ENCODE measurements at places on chromosomes 5 and 9. TPM values are rescaled to one million over a fixed set of nuclear protein-coding genes. Genes with fewer than 3 reads are reported as not detected.
A peak's percentile ranks its signal among the peaks of the same experiment; 100 is the strongest.

- no peak for DNase-seq
Measured at GRCh38 chr5:93069276-93069675, 511.7 kb downstream of the NR2F1-AS1 start.

The KIAA0825 gene
- 3.1 TPM for total RNA-seq

The NIPAL4 gene
- not detected for total RNA-seq

GRCh38 chr5:141783005-141783946, 94.9 kb downstream of the PCDH1 start:
- no peak for DNase-seq

GRCh38 chr9:68974431-68974830, 39.5 kb downstream of the PRKACG start:
- no peak for DNase-seq

DNA sequence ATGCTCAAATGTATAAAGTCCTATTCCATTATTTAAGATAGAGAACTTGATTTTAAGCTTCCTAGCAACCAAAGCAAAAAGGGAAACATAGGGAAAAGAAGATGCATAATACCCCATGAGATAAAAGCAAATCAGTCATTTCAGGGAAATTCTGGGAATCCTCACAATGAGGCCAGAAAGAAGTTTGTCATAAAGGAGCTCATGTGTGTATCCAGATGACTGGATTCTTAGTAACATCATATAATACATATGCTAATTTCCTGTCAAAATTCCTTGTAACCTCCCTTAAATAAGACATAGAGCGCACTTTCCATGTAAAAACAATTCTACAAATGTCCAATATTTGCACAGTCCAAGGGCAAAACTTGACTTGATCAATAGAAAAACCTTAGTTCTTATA, 411.0 kb upstream of the WWC1 start:
- DNase-seq = no peak

The TPM2 gene
- 45.3 TPM for total RNA-seq

DNA sequence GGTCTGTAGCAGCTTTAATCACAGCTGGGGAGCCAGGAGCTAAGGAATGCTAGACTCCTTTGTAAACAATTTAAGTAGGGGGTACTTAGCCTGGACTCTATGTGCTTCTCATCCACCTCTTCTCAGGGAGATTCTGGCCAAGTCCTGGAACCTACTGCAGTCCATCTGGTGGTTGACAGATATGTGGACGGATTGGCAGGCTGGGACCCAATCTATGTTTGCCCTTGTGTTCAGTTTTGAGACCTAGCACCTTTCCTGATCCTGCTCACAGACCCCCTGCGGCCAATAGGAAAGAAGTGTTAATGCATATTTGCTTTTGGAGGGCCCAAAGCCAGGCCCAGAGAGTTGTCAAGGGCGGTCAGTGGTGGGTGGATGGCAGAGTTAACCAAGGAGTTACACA, 6.4 kb downstream of the SLC22A5 start:
- no peak for DNase-seq

- DNase-seq = no peak
Measured at GRCh38 chr5:90109285-90109684, 300.3 kb downstream of the CETN3 start.

The FAM221B gene
- 0.41 TPM for total RNA-seq

DNA sequence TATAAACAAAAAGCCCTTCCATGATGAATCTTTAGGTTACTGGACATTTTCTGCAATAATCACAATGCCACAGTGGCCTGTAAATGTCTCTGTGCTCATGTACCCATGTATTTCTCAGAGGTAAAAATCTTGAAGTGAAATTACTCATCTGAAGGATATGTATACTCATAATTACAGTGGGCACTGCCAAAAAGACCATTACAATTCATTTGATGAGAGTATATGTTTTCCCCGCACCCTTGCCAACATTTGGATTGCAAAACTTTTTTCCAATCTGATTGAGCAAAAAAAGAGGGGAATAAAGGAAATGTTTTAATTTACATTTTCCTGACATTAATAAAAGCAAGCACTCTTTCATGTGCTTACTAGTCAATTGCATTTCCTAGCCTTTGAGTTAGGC, 110.5 kb downstream of the EPB41L4A start:
- no peak for DNase-seq

- no peak for DNase-seq
Measured at GRCh38 chr9:126127591-126127990, 199.0 kb upstream of the MVB12B start.

The TRIM7 gene
- 3.9 TPM for total RNA-seq

DNA sequence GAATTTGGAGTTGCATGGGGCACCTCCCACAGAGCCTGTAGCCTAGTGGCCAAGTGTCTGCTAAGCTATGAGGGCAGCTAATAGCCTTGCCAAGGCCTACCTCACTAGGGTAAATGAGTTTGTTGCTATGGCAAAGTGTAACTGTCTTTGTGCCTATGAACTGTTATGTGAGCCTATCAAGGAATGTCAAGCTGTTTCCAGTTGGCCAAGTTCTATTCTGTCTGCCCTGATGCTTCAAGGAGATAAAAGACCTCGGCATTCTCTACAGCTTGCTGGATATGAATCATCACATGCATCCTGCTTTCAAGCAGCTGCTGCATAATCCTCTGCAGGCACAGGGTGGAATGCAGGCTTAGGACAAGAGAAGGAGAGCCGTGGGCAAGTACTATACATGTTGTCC, 69.8 kb upstream of the CCDC112 start:
- no peak for DNase-seq

GRCh38 chr9:133164191-133164590, 477 bp upstream of the GBGT1 start:
- DNase-seq = no peak

The IQGAP2 gene
- total RNA-seq = 159 TPM

The SDHA gene
- 249 TPM for total RNA-seq

The SLC4A9 gene
- total RNA-seq = not detected

DNA sequence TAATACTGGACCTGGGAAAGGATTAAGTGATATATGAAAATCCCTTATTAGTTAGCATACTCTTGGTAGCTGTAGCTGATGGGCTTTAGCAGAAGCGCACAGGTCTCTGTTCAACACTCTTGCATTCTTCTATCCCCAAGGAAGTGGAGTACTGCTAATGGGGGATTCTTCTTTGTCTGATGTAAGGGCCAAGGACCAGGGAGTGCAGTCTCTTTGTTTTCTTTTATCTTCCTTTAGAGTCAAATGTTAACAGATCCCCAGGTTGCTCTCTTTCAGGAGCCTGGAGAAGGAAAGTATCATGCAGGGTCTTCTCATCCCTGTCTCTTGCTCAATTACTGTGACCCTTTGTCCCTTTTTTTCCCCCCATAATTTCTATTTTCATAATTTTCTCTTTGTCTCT, 1146.9 kb upstream of the DMAC1 start:
- DNase-seq = no peak

The HOMER1 gene
- 1.1 TPM for total RNA-seq

The VLDLR gene
- total RNA-seq = 8.0 TPM

- DNase-seq = peak; percentile 16
Measured at GRCh38 chr5:64505769-64506566, at the start of gene RGS7BP. Gene RGS7BP, plus strand, starts transcription at chr5:64506015. Its CDS starts 610 bp downstream, at chr5:64506625.

- peak; percentile 93 for DNase-seq
Measured at GRCh38 chr5:150517272-150518152, 9.6 kb downstream of the NDST1 start.

The TMEM215 gene
- total RNA-seq = not detected

All from mucosa of descending colon (tissue), 3 donors.